AG08396 (cell line): ENCODE measurements at places on chromosomes 3 and 15.

DNA sequence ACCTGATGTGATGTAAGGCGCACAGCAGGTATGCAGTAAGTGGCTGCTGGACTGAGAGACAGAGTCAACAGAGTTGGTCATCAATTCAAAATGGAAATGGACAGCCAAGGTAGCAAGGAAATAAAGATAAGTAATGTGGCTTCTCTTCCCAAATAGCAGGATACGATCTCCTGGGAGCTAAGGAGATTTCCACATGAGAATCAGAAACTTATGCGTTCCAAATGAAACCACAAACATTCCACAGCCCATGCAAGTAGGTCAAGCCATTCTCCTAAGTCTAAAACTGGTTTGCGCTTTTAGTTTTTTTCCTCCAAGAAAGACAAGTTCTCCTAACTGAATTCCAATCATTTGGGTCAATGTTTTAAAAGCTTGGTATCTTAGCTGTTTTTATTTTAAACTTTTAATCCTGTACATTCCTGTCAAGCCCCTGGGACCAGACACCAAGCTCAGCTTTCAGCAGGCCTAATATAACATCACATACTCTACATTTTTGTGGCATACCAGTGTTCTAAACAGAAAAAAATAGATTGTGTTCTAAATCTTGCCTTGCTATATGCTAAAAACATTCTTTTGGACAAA lies 73.7 kb upstream of the TSPAN3 start:
- peak; percentile 65 for DNase-seq

DNA sequence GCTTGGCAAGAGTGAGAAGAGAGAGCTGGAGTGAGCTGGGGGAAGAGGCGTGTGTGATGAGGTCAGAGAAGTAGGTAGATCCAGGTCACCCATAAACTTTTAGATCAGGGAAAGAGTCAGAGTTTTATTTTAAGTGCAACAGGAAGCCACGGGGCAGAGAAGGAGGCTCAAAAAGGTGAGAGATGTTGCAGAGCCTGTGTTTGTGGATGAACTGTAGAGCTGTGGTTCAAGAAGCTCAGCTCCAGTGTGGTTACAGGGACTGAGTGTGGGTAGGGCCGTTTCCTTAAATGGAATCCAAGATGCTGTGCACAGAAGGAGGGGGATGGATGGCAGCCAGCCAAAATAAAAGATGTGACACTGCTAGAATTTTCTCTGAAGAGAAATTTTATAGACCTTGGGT lies 337.2 kb downstream of the SATB1 start:
- DNase-seq, result no peak

GRCh38 chr3:193872265-193872753 lies 263.6 kb upstream of the HES1 start:
- peak; percentile 85 for DNase-seq

DNA sequence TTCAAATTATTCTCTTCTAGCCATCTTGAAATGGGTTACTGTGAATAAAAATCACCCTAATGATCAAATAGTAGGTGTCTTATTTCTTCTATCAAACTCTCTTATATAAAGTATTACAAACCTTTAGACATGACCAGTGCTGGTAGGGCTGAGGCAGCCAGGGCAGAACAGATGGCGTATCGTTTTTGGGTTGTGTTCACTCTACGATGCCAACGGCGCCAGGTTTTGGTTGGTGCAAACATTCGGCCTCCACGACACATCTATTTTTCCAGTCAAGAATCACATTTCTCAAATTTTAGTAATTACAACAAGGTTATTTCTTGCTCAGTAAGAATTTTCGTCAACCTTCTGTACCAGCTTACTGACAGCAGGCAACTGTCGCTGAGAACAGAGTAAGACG lies 2.2 kb downstream of the RPL4 start:
- no peak for DNase-seq

DNA sequence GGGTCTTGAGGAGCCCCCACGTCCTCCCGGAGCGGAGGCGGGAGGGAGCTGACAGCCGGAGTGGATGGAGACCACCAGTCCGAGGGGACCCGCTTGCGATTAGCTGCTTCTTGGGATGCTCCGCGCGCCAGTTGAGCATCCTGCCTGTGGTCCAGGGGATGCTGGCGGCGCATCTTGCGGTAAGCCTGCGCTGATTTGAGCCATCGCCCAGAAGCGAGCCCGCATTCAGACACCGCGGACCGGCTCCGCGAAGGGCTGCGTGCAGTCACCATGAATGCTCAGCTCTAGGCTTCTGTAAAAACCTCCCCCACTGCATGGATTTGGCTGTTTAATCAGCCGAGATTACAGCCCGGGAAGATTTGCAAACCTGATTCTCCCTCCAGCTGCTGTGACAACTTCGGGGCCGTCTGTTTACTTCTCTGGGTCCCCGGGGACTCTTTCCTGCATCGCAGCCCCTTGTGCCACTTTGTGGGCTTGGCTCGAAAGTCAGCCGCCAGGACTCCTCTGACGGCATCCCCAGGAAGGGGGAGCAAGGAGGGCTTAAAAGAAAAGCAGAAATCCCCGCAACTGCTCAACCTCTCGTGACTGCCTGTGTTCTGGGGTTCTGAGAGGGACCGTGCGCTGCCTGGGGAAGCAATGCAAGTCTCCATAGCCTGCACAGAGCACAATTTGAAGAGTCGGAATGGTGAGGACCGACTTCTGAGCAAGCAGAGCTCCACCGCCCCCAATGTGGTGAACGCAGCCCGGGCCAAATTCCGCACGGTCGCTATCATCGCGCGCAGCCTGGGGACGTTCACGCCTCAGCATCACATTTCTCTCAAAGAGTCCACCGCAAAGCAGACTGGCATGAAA lies 171.1 kb downstream of the KCNAB1 start:
- peak; percentile 18 for DNase-seq

DNA sequence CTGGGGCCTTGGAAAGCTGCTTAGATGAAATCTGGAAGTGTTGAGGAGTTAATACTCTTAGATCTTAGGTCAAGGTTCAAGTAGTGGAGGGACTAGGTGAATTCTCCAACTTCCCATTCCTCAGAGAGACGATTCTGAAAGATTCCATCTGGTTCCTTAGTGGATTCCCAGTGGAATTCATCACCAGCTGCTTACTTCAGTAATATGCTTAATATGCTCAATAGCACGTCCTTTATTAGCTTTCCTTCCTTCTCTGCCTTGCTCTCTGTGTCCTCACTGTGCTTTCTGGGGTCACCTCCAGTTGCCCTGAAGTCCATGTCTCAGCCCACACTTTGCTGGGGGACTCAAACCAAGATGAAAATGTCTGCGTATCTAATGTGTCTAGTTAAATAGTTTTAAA lies 31.0 kb downstream of the CEP63 start:
- DNase-seq, result no peak

DNA sequence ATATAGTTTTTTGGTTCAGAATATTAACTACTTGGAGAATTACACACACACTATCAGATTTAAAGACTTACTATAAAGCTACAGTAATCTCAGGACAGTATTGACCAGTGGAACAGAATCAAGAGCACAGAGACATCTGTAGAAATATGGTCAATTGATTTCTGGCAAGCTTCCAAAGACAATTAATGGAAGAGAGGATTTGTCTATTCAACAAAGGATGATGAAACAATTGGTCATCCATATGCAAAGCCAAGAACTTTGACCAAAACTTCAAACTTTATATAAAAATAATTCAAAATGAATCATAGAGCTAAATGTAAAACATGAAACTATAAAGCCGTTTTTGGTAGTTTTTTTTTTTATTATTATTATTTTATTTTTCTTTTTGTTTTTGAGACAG lies 29.8 kb upstream of the MB21D2 start:
- no peak for DNase-seq

GRCh38 chr3:170642882-170643601 lies 57.2 kb upstream of the SLC7A14 start:
- no peak for DNase-seq

- DNase-seq, result no peak
Observed at GRCh38 chr15:60372227-60372626, 25.6 kb downstream of the ANXA2 start.

DNA sequence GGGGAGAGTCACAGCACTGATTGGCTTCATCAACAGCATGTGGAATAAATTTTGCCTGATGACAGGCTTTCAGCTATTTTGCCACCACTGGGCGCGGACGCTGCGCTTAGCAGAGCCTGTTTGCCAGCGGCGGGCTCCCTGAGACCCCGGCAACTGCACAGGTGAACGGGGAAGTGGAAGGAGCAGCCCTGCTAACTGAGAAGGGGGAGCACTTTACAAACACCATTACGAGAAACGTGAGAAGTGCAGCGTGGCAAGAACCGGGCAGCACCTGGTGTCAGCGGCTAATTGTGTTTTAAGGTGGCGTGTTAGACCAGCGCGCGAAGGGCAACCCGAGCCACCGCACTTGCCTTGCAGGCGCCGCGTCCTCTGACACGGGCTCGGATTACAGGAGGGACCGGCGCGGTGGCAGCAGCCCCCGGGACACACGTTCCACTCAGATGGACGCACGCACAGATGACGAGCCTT lies 307.8 kb upstream of the ARRDC4 start:
- no peak for DNase-seq

DNA sequence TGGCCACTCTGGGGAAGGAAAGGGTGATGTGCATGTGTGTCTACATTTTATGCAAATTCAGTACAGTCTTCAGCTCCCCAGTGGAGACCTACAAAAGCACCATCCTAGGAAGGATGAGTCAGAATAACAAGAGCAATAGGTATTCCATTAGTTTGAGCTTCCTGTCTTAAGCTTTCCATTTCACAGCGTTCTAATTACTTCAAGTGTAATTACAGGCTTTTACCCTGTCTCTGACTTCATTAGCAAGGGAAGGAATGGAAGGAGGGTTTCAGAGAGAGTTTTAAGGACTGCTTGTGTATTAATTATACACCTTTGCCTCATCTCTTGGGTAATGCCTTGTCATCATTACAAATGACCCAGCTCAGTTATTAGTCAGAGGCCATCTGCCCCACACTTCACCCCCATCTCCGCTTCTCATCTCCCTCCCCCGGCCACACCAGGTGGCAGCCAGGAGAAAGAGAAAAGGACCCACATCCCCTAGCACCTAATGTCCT lies 202.8 kb upstream of the MRPL3 start:
- DNase-seq, result no peak

GRCh38 chr3:128532012-128532983 lies 39.3 kb upstream of the GATA2 start:
- DNase-seq, result no peak

GRCh38 chr3:11375333-11376088 lies 103.3 kb downstream of the ATG7 start:
- no peak for DNase-seq

GRCh38 chr3:152943645-152944044 lies 108.7 kb downstream of the P2RY1 start:
- DNase-seq, result no peak
